ENCODE measurements at places on chromosomes 16 and 17.

GRCh38 chr16:67456391-67457081 is 24.4 kb downstream of the ATP6V0D1 start:
- DNase-seq, result no peak

DNA sequence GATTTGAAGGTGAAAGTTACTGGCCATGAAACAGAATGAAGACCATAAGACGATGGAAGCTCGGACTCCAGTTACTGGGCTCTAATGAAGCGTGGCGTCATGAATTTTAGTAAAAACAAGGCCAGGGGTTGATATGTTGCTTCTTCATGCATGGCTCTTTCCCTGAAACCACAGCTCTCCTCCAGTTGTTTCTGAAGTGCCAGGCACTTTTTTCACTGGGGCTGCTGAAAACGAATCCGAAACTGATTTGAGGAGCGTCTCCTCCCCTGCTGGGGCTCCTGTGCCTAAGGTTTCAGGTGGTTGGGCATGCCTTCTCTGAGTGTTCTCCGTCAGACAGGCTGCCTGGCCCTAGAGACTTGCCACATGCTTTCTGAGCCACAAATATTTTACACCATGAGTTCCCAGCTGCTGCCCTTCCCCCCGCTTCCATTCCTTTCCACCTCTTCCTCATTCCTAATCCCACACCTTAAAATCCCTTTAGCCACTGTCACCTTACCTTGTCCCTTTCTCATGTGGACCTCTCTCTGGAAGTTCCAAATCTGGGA is 3.7 kb upstream of the MYL4 start:
- DNase-seq, result no peak

- no peak for DNase-seq
These were observed 120.9 kb downstream of the UTP18 start for GRCh38 chr17:51381262-51381661.

- no peak for DNase-seq
These were observed 39.3 kb downstream of the BAIAP2 start for GRCh38 chr17:81073967-81074839.

DNA sequence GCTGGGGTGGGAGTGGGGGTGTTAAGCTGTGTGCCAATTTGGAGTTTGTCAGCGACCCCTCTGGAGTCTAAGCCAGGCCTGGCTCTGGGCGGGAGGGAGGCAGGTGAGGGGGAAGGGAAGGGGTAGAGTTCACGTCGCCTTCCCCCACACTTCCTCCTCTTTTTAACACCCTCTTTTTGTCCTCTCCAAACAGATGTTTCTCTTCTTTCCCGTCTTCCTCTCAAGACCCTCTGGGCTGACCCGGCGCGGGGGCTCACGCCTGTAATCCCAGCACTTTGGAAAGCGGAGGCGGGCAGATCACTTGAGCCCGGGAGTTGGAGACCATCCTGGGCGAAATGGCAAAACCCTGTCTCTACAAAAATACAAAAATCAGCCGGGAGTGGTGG is 3.3 kb downstream of the HOXB1 start:
- no peak for DNase-seq

GRCh38 chr17:36088670-36089338 is 1.1 kb downstream of the CCL3 start:
- DNase-seq, result no peak

- DNase-seq, result no peak
These were observed 139.0 kb upstream of the TNRC6C start for GRCh38 chr17:77819497-77819896.

DNA sequence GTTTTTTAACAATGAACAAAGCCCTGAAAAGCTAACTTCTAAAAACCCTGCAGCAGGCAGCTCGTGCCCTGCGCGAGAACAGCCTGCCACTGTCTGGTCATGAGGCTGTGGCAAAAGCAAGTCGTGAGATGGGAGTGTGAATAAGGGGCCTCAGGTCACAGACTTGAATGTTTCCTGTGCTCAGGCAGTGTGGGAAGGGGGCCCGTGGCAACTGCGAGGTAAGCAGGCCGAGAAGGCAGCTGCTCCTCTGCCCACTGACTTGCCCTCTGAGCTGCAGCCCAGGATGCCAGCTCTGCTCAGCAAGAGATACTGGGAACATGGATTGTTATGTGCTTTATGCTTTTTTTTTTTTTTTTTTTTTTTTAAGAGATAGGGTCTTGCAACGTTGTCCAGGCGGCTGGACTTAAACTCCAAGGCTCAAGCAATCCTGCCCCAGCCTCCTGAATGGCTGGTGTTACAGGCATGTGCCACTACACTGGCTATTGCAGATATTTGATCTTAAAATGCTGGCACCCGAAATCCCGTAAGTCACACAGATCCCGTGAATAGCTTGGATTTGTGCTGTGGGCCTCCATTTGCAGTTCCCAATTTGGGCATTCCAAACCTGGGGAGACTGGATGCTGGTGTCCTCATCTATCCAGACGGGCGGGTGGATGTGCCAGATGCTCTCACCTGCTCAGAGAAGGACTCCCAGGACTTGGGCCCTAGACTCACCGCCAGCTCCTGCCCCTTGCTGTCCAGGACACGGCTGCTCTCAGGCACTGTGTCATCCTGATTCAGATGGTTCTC is 44.0 kb downstream of the UBN1 start:
- no peak for DNase-seq

- no peak for DNase-seq
These were observed 84.5 kb upstream of the HSBP1 start for GRCh38 chr16:83723244-83723643.

DNA sequence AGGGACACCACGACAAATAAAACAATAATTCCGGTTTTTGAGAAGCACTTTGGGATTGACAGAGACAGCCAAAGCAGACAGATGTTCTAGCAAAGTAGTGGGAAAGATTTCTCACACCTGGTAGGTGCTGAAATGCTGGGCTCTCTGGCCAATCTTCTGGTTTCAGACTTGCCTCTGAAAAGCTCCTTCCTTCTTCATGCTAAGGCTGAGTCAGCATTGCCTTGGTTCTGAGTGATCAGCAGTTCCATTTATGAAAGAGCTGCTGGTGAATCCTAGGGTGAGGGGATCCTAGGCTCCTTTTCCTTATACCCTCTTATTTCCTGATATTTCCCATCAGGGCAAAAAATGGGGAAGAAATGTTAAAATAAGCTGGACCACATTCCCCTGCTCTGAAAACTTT is 268.7 kb upstream of the SALL1 start:
- no peak for DNase-seq

DNA sequence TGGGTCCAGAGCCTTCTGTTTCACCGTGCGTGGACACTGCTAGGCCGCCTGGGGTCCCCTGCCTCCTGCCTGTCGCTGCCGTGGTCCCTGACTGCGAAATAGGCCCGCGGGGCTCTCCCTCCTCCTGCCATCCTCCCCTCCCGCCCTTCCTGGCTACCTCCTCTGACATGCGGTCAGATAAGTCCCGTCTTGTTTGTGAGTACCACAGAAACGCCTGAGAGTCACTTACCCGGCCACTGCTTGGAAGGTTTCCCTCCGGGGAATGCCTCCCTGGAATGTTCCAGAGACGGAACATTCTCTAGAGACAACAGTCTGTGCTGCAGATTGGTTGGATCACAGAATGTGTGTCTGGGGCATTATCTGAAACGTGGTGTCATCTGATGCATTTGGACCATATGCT is 22.7 kb downstream of the CIBAR2 start:
- no peak for DNase-seq

GRCh38 chr17:32277284-32277683 is 11.7 kb downstream of the RHBDL3 start:
- no peak for DNase-seq

DNA sequence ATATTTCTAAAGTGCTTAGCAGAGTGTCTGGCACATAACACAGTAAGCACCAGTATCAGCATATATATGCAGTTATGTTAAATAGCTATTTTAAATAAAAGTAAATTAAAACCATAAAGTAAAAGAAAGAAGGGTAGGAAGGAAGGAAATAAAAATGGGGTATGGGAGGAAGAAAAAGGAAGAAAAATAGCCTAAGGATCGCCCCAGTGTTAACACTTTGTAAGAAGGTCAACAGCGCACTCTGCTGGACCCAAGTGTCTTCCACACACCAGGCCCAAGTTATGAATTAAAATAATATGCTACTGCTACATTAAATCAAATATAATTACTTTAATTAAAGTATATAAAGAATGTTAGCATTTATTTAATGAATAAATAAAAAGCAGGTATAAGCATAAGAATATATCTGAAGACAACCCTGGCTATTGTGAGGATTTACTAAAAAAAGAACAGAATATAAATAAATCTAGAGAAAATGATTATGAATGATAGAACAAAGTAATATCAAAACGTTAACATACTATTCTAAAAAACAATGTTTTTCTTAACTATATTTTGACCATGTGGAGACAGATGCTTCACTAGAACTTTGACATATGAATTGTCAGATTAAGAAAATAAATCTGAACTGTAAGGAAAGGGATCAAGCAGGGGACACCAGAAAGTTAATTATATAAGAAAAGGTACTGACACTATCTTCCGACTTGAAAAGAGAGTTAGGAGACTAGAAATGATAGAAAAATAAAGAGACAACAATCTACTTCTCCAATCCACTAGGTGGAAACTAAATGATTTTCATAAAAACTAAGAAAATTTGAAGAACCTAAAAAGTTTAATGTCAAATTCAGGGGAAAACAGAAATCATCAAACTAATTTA is 25.9 kb downstream of the BRIP1 start:
- peak; percentile 2 for DNase-seq

GRCh38 chr16:84616515-84616914 is 1.4 kb downstream of the COTL1 start:
- DNase-seq, result no peak

GRCh38 chr16:85112364-85112763 is at the start of gene CIBAR2:
Gene CIBAR2 (minus strand): TSS chr16:85112472. CDS start chr16:85112352, 120 bp downstream.
- DNase-seq, result no peak

DNA sequence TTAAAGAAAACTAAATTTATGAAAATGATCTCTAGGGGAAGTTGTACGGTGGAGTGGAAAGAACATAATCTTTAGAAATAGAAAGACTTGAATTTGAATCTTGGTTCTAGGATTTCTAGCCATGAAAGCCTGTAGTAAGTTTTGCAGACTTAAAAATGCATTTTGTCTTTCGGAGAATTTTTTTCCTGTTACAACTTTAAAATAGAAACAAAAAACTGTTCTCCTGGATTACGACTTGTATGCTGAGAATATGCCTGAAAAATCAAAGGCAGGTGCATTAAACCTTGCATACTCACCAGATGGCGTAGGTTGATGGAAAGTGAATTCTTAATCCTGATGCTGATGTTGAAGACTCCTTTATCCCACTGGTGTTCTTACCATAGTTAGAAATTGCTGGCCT is 7.5 kb upstream of the MPHOSPH6 start:
- DNase-seq, result no peak

GRCh38 chr17:43591001-43591400 is 44.9 kb upstream of the ETV4 start:
- DNase-seq, result no peak

DNA sequence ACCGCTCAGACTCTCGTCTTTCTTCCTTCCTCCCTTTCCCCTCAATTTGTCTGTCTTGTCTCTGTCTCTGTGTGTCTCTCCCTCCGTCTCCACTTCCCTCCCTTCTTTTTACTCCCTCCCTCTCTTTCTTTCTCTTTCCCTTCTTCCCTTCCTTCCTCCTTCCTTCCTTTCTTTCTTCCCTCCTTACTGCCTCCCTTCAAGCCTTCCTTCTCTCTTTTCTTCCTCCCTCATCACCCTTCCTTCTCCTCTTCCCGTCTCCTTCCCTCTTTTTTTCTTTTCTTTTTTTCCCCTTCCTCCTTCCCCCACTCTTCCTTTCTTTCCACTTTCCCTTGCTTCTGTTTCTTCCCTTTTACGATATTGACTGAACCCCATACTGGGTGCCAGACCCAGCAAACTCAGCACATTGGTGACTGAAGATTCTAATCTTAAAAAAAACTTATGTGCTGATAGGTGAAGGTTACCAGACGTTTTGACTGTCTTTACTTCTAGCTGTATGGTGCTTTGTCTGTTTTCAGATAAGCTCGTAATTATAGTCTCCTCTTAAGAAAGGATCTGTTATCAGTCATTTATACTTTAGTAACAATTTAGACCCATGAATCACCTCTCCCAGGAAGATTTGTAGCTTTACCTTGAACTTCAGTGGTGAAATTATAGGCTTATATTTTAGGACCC is 481 bp upstream of the BRD7 start:
- no peak for DNase-seq

DNA sequence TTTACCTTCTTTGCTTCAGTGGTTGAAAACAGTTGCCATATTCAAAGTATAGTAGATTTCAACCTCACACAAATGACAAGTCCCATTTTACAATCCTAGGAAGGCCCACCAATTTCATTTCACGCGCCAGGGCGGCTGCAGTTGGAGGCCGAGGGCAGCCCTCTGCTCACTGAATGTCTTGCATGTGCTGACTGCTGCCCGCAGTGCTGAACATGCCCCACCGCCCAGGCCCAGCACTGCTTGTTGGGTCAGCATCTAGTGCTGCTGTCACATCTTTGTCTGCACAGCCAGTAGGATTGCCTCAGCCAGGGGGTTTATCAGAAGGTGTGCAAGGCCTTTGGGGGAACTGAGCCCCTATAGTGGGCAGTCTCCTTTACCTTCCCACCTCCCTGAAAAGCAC is 11.5 kb downstream of the SMCR8 start:
- no peak for DNase-seq

- no peak for DNase-seq
These were observed 31.4 kb upstream of the PMFBP1 start for GRCh38 chr16:72203401-72203800.

DNA sequence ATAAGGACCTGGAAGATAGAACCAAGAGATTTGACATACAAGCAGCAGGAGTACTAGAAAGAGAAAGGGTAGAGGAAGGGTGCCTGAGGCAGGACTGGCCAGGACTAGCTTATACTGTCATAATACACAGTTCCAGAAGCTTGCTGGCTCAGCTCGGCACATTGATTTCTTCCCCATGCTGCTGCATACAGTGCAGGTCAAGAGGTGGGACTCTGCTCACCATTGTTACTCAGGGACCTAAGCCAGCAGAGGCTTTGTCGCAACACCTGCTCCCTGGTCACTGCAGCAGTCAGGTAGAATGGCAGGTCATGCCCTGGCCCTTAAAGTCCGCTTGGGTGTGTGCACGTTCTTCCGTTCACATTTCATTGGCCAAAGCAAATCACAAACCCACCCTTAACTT is 32.8 kb downstream of the LDHD start:
- DNase-seq, result no peak

DNA sequence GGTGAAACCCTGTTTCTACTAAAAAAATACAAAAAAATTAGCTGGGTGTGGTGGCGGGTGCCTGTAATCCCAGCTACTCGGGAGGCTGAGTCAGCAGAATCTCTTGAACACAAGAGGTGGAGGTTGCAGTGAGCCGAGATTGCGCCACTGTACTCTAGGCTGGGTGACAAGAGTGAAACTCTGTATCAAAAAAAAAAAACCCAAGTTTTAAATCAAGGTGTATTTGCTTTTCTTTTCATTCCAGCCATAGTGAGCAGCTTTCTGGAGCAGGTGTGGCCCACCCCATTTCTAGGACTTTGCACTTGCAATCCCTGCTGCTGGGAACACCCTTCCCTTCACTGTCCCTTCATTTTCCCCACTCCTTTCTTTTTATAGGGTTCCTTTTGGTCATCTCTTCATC is 28.8 kb downstream of the TMEM238L start:
- DNase-seq, result no peak

GRCh38 chr16:87834668-87835473 is 34.4 kb downstream of the SLC7A5 start:
- DNase-seq, result no peak
